ENCODE measurements at places on chromosomes 2 and 18.

DNA sequence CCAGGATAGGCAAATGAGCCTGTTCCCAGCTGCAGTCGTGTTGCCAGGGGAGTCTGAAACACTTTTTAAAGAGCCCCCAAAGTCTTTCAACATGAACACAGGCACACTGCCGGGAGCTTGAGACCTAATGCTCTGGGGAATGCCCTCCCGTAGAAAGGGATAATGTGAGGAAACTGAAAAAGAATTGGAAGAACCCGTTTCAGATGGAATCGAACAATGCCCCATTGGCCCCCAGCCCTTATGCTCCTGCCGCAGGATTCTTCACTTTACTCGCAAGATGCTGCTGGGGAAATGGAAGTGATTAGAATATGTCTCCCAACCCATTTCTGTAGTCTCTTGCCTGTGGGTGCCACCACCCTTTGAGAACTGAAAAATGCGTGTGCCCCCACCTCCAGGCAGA is 136.3 kb upstream of the GATA6 start:
- no peak for DNase-seq

GRCh38 chr18:3623769-3624545 is 174.0 kb downstream of the TGIF1 start:
- DNase-seq: no peak

DNA sequence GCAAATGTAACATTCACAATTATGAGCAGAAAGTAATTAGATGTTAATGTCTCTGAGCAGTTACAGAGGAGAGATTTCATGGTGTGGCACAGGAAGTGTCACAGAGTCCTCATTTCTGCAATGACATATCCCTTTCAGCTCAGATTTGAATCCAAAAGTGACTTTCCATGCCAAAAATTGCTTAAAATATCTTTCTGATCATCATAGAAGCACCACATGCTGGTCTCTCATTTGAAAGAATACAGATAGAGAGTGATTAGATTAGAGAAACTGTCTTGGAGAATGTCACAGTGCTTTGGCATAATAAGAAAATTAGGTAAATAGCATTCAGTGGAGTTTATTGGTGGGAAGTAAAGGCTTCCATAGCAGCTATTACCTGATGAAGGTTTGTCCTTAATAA is 383.4 kb upstream of the CDH2 start:
- no peak for DNase-seq

DNA sequence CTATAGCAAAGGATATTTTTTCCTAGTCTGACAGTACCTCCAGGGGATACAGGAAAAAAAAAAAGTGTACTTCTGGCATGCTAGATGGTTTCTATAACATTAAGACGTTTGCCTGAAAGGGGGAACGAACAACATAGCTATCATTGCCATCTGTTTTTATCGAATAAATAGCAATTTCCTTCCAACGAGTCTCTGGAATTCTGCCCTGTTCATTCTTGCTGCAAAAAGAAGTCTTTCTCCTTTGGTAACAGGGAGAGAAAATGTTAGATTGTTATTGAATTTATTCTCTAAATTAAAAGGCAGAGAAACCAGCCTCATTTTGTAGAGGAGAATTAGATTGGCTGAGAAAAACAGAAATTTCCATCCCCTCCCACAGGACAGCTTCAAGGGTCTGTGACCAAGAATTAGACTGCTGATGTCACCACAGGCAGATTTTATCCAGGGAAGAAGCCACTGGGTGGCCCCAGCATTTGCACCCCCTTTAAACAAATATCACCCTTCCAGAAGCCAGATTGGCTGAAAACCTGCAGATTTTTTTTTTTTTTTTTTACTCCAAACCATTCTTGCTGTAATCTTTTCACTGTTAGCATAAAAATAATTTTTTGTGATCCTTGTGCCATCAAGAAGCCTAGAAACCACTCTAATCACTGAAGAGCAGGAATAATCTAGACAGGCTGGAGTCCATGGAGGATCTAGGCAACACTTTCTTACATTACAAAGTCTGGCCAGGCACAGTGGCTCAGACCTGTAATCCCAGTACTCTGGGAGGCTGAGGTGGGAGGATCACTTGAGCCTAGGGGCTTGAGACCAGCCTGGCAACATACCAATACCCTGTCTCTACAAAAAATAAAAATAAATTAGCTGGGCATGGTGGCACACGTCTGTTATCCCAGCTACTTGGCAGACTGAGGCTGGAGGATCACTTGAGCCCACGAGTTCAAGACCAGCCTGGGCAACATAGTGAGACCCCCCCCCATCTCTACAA is 12.0 kb downstream of the WDFY1 start:
- no peak for DNase-seq

DNA sequence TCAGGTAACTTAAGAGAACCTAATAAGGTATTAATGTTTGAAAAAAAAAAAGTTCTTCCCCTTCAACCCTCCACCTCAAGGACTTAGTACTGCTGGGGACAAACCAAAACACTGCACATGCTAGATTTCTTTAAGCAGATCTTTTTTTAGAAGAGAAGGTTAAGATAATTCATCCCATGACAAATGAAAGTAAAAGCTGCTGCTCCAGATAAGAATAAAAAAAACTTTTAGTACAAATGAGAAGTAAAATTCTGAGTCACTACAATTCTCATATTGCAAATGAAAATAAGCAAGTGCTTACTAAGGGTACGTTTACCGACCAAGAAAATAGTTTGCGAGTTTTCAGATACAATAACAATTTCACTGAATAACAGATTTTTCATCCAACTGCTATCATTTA is 8.9 kb downstream of the STAM2 start:
- no peak for DNase-seq

- no peak for DNase-seq
These were observed 29.9 kb downstream of the PTPN18 start for GRCh38 chr2:130385709-130386108.

- no peak for DNase-seq
These were observed 7.7 kb downstream of the TSHZ1 start for GRCh38 chr18:75218065-75218923.

DNA sequence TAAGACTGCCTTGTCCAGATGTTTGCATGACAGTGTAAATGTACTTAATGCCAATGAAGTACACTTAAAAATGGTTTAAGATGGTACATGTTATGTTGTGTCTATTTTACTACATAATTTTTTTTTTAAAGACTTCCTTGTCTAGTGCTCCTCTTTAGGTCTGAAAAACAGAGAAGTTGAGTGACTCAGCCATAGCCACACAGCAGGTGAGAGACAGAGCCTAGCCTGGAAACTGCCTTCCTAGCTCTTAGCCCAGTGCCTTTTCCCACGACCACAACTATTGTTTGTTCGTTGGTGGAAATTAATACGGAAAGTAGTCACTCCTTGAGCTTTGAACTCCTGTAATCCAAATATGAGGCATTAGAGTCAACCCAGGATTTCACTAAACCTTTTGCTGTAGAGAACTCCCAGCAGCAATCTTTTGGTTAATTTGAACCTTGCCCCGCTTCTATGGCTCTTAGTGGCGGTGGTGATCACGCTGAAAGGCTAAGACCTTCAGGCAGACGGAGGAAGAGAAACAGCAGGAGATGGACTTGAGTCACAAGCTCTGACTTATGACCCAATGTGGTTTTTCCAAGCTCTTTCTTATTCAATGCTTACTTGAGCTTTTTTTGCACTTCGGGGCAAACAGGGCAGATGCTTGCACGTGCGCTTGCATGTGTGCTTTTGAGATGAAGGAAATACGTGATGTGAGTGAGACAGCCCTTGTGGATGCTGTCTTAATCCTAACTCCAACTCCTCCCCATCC is 21.2 kb downstream of the TRIB2 start:
- no peak for DNase-seq

DNA sequence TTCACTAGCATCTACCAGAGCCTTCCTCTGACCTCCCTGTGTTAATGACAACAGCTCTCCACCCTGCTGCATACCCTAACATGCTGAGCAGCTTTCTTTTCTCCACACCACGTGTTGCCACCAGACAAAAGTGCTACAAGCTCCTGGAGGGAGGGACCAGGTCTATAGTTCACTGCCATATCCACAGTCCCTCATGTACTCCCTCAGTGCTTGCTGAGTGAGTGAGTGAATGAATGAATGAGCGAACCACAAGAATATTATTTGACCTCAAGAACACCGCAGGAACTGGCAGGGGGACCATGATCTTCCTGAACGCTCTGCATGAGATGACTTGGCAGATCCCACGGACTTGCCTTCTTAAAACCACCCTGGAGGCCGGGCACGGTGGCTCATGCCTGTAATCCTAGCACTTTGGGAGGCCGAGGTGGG is 47.4 kb upstream of the CAB39 start:
- DNase-seq: peak; percentile 75

DNA sequence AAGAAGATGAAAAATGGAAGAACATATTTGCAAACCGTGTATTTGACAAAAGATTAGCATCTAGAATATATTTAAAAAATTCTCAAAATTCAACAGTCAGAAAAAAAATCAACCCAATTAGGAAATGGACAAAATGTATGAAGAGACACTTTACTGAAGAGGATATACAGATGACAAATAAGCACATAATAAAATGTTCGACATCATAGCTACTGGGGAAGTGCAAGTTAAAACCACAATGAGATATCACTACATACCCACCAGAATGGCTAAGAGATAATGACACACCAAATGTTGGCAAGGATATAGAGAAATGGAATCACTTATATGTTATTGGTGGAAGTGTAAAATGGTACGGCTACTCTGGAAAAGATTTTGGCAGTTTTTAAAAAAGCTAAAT is 11.7 kb upstream of the NUP35 start:
- no peak for DNase-seq

GRCh38 chr18:62898359-62898758 is 183.0 kb downstream of the PHLPP1 start:
- DNase-seq: peak; percentile 84

GRCh38 chr2:195595825-195596224 is 61.2 kb upstream of the SLC39A10 start:
- no peak for DNase-seq

- DNase-seq: no peak
These were observed 2.4 kb downstream of the CHRNA1 start for GRCh38 chr2:174761837-174762236.

DNA sequence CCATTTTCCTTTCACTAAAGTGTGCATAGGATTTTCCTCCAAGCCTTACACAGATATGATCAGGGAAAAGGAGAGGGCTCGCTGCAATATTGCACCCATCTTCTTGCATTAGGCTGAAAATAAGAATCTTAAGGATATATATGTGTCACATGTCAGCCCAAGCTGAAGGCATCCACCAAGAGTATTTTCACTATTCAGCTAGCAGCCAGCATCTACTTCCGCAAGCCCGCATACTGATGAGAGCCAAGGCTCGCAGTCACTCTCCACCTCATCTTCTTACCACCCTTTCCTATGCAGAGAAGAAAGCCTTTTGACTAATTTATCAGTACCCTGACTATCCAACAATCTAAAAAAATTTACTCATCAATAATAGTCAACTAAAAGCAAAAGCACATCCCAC is 6.1 kb downstream of the TMEM163 start:
- no peak for DNase-seq

DNA sequence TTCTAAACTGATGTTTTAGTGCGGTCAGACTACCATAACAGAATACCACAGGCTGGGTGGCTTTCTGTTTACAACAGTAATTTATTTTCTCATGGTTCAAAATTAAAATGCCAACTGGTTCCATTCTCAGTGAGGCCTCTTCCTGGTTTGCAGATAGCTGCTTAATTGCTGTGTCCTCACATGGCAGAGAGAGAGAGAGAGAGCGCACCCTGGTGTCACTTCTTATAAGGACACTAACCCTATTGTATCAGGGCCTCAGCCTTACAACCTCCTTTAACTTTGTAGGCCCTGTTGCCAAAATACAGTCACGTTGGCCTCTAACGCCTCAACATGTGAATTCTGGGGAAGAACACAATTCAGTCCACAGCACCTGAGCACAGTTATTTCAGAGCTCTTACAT is 37.5 kb upstream of the ZNF385B start:
- no peak for DNase-seq

DNA sequence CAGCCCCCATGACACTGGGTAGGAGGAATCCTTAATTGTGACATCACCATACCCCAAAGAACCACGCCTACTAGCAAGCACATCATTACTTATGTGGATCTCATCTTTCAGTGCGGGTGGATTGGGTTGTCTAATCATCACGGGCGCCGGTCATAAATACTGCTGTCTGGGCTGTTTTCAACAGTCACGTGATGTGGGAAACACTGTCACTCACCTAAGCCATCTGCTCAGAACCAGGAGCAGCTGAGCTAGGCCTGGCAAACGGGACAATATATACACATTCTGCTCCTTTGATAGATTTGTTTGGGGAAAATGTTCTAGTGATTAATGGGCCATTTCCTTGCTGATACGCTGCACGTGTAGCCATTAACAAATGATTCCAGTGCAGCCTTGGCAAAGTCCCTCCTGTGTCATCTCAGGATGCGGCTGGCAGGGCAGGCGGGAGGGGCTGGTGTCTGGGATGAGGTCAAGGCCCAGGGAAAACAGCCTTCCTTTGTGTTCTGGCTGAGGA is 145.9 kb upstream of the COPS8 start:
- DNase-seq: no peak

DNA sequence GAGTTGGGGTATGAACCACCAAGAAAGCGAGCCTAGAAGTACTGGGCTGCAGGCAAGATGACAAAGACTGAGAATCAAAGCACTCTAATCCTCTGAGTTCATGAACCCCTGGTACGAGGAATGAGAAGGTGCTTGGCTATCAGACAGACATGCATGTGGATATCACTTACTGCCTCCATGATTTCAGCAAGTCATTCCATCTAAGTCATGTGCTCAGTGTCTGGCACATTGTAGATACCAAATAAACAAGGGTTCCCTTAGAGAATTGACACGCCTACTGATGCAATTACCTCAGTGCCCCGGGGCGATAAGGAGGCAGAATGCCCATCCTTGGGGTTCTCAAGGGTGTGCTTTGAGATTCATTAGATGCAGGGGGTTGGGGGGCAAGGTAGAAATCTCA is 125.6 kb upstream of the PKDCC start:
- DNase-seq: no peak

GRCh38 chr2:120914839-120915521 is 179.3 kb downstream of the GLI2 start:
- no peak for DNase-seq

GRCh38 chr2:143935482-143935752 is 584.5 kb downstream of the ZEB2 start:
- DNase-seq: no peak

- DNase-seq: no peak
These were observed 27.3 kb upstream of the MGAT5 start for GRCh38 chr2:134226601-134227000.
